ENCODE measurements at places on chromosomes 12 and 14. TPM values are rescaled to one million over a fixed set of nuclear protein-coding genes. Genes with fewer than 3 reads are reported as not detected.

- no peak for DNase-seq
These were observed 48.9 kb upstream of the SLC24A4 start for GRCh38 chr14:92274055-92274454.

The CRIP2 gene
- 32.9 TPM for total RNA-seq

- DNase-seq: no peak
These were observed 6.5 kb upstream of the ATP23 start for GRCh38 chr12:57934819-57935218.

GRCh38 chr14:34065236-34065635, 114.4 kb upstream of the EGLN3 start:
- DNase-seq: no peak

DNA sequence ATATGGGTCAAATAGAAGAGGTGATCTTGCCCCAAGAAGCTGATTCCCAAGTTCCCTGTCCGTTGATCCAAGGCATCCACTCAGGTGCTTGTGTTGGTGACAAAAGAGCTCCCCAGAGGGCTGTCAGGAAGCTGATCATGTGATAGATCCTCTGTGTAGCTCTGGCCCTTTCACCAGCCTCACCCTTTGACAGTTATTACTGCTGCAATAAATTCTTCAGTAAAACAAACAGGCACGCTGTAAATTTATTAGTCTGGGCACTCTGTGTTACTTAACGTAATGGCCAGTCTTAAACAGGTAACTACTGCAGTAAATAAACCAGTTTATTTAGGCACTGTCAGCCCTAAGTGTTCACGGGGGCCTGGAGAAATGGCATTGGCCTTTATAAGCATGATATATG, 473.9 kb downstream of the BCL11B start:
- no peak for DNase-seq

DNA sequence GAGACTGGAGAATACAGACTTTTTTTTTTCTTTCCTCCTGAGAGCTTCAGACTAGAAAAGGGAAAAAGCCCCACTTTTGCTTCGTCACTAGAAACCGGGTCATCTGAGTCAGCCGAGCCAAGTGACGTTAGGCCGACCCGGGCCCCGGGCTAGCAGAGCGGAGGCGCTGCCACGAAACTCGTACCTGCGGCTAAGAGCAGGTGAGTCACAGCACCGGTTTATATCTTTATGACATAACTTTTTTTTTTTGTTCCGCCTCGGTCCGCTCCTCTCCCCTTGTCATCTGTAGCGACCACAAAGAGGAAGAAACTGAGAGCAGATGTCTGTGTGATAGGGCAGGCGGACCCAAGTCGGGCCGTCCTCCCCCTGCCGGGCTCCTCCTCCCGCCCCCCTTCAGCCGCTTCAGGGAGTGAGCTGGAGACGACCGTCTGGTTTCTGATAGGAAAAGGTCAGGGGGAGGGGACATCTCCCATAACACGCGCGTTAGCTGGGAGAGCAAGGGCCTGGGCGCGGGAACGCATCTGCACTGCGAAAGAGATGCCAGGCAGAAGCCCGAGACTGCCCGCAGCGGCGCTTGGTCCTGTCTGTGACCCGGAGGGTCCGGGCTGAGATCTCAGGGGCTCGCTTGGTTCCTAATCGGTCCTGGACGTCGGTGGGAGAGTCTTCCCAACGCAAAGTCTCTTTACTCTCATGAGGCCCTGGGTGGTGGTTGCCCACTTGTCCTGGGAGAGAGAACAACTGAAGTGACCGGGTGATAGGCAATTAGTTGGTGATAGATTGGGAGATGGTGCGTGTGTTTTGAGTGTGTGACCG, 586 bp downstream of the TTC6 start:
- DNase-seq: no peak

DNA sequence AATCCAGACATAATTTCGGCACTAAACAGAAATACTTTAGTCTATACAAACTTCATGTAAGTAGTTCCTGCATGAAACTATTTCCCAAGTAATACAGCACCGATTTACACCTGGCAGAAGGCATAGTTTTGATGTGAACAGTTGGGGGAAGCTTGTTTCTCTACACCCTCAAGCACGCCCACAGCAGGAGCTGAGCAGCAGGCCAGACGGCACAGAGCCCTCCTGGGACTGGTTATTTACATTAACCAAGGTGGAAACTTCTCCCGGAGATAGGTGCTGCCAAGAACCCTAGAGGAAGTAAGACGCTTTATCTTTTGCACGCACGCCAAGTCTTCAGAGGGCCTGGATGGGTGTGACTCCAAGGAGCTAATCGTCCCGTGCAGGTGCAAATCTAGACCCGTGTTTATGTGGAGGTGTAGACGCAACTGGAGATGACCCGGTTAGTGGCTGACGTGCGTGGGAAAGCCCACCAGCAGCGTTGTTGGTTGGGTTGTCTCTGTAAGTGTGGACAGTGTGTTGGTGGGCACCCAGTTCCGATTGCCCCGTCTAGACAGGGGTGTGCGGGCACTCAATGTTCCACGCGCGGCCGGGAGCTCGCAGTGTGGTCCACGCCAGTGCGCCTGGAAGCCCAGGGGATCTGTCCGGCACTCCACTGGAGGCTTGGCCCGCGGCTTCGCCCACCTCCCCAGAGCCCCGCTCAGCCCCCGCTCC, 767 bp upstream of the TCP11L2 start:
- peak; percentile 65 for DNase-seq

The IL26 gene
- not detected for total RNA-seq

The USP44 gene
- 1.8 TPM for total RNA-seq

DNA sequence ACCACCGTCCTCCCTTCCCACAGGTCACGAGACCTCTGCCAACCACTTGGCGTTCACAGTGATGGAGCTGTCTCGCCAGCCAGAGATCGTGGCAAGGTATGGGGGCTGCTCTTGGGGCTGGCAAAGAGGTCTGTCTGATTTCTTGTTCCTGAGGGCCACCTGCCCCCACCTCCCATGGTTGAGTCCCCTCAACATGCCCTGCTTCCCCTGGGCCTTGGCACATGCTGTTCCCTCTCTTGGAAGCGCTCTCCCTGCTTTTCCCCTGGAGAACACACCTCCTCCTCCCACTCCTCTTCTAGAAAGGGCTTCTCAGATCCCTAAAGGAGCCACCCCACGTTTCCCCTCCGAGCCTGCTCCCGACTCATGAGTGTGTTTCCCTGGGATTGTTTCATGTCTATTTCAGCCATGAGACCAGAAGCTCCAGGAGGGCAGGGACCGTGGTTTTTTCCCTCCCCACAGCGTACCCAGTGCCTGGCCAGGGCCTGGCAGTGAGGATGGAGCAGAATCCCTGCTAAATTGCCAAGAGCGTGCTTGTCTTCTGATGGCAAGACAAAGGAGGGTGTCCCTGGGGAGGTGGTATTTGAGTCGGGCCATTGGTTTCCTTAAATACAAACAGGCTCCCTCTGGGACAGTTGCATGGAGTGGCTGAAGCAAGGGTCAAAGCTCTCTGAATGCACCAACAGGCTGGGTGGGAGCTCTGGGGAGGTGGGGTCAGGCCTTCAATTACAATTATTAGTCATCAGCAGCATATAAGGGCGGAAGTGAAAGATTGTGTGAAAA, 34.1 kb downstream of the CYP46A1 start:
- DNase-seq: no peak

DNA sequence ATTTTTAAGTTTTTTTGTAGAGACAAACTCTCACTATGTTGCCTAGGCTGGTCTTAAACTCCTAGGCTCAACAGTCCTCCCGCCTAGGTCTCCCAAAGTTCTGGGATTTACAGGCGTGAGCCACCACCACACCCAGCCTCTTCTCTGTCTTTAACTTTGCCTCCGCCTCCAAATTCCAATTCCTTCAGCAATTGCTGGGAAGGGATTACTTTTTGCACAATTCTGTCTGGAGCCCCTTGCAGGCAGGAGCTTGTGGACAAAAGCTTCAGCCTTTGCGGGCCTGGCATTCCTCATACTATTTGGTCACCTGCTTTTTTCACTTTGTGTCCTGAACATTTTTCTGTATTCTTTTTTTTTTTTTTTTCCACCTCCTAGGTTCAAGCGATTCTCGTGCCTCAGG, 26.0 kb downstream of the SH2B3 start:
- peak; percentile 25 for DNase-seq

- no peak for DNase-seq
These were observed 6.1 kb upstream of the KRT74 start for GRCh38 chr12:52579468-52580465.

DNA sequence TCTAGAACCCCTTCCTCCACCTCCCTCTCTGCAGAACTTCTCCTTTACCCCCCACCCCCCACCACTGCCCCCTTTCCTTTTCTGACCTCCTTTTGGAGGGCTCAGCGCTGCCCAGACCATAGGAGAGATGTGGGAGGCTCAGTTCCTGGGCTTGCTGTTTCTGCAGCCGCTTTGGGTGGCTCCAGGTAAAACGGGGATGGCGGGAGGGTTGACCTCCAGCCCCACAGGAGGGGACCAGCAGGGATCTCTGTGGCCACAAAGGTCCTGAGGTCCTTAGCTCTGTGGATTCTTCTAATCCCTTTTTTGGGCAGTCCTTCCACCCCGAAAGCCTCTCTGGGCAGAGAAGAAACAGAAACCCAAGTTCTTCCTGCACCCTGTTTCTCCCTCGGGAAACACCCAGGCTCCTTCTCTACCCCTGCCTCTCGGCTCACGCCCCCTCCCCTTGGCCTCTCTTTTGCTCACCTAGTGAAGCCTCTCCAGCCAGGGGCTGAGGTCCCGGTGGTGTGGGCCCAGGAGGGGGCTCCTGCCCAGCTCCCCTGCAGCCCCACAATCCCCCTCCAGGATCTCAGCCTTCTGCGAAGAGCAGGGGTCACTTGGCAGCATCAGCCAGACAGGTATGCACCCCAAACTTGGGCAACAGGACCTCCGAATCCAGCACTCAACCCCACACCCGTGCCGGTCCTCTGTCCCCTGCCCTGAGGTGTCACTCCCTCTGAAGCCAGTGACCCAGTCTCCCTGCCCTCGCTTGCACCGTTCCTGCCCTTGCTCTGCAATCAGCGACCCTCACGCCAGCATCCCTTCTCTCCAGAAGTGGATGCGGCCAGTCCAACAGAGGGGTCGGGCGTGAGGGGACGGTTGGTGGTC, 638 bp downstream of the LAG3 start:
- DNase-seq: no peak

DNA sequence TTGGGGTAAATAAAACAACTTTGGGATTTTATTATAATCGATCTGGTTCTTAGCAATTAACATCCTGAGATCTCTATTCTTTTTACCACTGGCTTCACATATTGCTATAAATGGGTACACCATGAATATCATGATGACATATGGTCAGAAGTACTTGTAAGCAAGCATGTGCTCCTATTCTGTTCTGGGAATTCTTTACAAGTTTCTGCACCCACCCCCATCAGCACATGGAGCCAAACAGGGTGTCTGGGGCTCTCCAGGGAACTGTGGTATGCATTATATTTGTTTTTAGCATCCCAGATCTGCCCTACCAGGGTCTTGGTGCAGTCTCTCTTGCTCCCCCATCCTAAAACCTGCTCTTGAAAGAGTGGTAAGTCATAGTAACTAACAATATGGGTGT, 31.3 kb downstream of the DMAC2L start:
- DNase-seq: no peak

- DNase-seq: peak; percentile 74
These were observed 50.8 kb upstream of the ZFP36L1 start for GRCh38 chr14:68843471-68844209.

The RDH12 gene
- total RNA-seq: not detected

GRCh38 chr14:63465347-63465746, 77.8 kb downstream of the PPP2R5E start:
- peak; percentile 44 for DNase-seq

DNA sequence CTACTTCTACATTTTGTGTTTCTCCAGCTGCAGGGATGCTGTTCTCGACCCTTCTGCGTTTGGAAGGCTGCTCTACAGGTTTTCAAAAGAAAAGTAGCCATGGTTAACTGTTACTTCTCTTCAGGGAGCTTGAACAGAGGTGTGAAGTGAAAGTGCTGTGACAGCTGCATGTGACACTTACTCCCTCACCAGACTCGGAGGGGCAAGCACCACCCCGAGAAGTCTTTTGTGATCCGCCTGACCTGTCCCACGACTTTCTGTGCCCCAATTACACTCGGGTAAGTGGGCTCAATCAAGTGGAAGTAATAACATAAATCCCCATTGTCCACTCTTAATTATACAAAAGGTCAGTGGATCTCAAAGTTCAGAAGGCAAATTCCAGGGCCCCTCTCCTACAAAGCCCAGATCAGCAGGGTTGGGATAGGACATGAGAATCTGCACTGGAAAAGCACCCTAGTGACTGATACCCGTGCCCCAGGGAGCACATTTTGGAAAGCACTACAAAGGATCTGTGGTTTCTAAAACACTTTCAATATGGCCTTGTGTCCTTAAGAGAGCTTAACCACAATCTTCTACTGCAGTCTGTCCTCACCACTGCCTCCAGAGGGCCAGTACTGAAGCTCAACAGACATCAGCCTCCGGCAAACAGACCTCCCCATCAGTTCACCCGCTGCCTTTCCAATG, 11.5 kb downstream of the FICD start:
- DNase-seq: no peak

The FAM216A gene
- 16.4 TPM for total RNA-seq

The FGF23 gene
- not detected for total RNA-seq

- DNase-seq: peak; percentile 45
These were observed 11.6 kb downstream of the FBXW8 start for GRCh38 chr12:116922194-116922897.

The PROX2 gene
- total RNA-seq: not detected

DNA sequence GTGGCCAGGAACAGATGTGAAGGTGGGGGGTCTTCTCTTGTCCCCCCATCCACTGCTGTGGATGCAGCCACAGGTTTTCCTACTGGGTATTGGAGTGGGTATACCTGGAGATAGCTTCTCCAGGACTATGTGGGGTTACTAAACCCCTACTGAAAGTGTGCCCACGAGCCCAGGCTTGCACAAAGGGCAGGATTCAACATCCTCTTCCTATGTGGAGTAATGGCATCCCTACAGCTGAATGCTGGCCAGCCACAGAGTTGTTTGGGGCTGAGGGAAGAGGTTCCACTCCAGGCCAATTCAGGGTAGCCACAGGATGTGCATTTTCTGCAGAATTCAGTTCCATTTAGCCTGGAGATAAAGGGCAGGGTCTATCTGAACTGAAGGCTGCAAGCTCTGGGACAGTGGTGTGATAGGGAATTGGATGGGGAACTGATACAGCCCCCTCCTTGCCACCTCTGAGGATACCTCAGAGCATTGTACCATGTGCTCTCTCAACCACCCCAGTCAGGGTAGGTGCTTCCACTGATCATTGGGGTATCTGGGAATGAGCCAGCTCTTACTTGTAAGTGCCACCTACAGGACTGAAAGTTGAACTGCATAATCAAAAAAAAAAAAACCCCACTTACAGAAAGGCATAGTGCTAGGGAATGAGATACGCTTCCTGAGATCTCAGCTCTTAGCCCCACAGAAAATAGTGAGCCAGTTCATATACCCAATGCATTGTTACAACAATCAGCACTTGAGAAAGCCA, 187.1 kb downstream of the KITLG start:
- no peak for DNase-seq

- no peak for DNase-seq
These were observed 596.8 kb upstream of the FBXO33 start for GRCh38 chr14:40028991-40029390.

GRCh38 chr12:116534311-116535121, 24.7 kb upstream of the MAP1LC3B2 start:
- peak; percentile 48 for DNase-seq

DNA sequence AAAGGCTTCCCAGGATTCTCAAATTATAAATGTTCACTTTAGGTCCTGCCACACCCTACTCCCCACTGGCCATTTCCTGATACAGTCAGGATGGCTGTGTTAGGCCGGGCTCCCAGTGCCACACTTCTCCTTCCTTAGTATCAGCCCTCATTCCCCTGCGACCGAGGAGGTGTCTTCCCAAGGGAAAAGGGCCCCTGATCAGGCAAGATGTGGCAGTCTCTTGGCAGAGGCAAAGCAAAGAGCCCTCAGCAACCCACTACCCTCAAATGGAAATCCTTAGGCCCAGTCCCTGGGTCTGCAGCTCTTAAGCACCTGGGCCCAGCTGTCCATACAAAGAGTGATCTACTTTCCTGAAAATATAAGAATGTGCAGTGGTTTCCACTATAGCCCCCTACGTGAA, 96.5 kb upstream of the VASH1 start:
- no peak for DNase-seq
